ENCODE measurements at places on chromosomes 1 and 21. TPM values are rescaled to one million over a fixed set of nuclear protein-coding genes. Genes with fewer than 3 reads are reported as not detected.

XCL1 gene
- not detected for total RNA-seq

DNA sequence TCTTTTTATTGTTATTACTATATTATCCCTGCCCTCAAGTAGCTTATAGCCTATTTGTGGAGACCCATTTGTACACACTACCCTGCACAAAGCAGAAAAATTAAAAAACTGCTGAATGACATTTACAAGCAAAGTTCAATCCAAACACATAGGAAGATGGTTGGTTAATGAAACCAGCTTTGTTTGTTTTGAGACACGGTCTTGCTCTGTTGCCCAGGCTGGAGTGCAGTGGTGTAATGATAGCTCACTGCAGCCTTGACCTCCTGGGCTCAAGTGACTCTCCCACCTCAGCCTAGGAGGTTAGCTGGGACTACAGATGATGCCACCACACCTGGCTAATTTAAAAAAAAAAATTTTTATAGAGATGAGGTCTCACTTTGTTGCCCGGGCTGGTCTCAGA is 31.6 kb downstream of the TGFB2 start:
- no peak for DNase-seq

SERPINC1 gene
- total RNA-seq: 0.59 TPM

GRCh38 chr1:7388488-7389185 is 382.5 kb upstream of the VAMP3 start:
- DNase-seq: no peak

LCE1B gene
- not detected for total RNA-seq

- DNase-seq: peak; percentile 65
Measured at GRCh38 chr1:52365071-52365745, 797 bp downstream of the CC2D1B start.

CDKN2C gene
- total RNA-seq: 40.2 TPM

DNA sequence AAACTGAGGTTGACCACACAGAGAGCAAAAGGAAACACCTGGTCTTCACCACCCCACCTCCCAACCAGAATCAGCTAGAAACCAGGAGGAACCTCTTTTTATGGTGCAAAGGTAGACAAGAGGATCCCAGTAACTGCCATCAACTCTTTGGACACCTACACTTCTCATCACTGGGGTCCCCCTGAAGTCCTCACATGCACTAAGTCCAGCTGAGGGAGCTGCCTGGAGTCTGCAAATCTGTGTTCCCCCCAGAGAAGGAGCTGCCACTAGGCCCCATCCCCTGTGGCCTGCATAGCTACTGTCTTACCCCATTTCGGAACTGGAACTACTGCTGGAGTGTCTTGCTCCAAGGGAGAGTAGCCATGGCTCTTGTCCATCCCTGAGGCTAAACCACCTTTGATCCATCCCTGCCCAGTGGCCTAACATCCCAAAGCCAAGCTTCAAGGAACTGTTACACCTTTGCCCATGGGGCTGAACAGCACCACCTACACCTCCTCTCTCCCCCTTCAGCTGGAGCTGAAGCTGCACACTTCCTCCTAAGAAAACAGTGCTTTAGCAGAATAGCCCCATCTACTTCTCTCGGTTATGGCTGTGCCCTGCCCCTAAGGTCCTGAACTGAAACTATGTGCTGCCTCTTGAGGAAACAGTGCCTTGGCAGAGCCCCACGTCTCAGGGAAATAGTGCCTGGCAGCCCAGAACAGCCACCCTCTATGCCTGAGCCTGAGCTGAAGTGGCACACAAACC is 85.4 kb upstream of the CD53 start:
- DNase-seq: no peak

CATSPERE gene
- total RNA-seq: 0.49 TPM
